ENCODE measurements at places on chromosomes 7 and 10. TPM values are rescaled to one million over a fixed set of nuclear protein-coding genes. Genes with fewer than 3 reads are reported as not detected.

ABLIM1 gene
- 1.5 TPM for total RNA-seq

GRCh38 chr7:124681946-124682345, 83.6 kb downstream of the GPR37 start:
- DNase-seq: no peak

DNA sequence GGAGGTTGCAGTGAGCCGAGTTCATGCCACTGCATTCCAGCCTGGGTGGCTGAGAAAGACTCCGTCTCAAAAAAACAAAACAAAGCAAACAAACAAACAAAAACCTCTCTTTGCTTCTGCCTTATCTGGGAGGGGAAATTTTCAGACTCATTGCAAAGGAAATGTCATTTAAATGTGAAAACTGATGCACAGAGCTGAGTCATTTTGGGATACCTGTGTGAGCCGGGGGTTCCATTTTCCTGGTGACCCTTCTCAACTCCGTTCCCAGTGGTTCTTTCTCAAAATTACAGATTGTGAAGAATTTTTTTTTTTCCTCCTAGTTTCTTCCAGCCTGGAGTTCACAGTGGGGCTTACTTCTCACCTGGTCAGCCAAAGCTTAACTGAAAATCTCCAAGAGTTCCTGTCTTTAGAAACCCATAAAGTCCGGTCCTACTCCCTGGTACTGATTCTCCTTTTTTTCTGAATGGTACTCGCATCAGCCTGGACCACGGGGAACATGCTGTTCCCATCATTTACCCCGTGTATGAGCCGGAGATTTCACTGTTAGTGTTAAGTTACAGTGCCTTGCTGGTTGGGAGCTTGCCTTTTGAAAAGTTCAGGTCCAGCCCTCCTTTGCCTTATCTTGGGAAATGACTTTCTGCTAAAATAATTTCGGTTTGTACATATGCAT, 56.9 kb downstream of the RBM20 start:
- no peak for DNase-seq

- no peak for DNase-seq
These were observed 378.5 kb upstream of the SEMA3C start for GRCh38 chr7:81297317-81297716.

GRCh38 chr7:100013328-100013676, 2.1 kb upstream of the ZKSCAN1 start:
- no peak for DNase-seq

- no peak for DNase-seq
These were observed 128.9 kb downstream of the VIPR2 start for GRCh38 chr7:159015454-159016410.

TFPI2 gene
- not detected for total RNA-seq

DNA sequence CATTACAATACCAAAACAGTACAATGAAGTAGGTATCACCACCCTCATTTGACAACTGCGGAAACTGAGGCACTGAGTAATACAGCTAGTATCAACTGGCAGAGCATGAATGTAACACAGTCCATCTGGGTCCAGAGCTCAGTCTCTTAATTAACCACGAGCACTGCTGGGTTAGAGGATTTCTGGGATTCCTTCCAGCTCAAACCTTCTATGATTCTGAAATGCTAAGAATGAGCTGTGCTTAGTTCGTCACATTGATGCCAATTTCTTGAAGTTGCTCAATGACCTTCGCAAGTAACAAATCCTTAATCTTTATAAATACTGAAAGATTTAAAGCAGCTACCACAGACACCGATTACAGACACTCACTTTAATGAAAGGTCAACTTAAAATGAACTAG, 62.5 kb downstream of the SGMS1 start:
- peak; percentile 74 for DNase-seq

DNA sequence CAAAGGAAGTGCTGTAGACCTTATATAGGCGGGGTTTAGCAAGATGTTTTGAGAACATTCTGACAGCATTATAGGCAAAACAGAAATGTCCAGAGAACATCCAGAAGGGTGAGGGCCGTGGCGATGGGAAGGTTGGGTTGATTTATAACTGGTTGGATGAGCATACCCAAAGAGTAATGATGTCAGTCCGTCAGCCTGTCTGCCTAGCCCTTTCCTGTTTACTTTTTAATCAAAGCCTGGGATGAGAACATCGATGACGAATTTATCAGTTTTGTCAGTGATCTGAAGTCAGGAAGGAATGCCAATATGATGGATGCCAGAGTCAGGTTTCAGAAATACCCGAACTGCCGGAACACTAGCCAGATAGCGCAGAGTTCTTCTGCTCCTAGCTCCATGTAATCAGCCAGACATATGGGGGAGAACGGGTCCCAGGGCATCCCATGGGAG, 33.8 kb upstream of the TRIM8 start:
- DNase-seq: no peak

DNA sequence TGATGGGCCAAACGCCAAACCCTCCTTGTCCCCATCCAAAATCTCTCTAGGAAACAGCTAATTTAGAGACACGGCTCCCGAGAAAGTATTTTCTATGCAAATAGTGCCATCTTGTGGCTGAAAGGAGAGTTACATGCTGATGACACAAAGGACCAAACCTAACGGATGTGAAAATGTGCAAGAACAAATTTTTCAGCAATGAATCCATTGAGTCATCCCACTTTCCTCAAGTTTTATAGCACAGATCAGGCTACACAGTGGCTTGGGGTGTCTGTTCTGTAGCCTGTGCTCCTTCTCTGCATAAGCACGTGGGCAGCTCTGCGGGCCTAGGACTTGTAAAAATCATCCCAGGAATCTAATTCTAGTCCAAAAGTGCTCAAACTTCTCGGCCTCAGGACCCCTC, 154.8 kb upstream of the PRR15 start:
- DNase-seq: peak; percentile 94

GRCh38 chr10:16195178-16195769, 241.5 kb upstream of the PTER start:
- DNase-seq: no peak

AKR1B15 gene
- total RNA-seq: not detected

HUS1 gene
- total RNA-seq: 7.5 TPM

GRCh38 chr10:97355571-97355975, 21.0 kb upstream of the FRAT2 start:
- peak; percentile 40 for DNase-seq

ZNF467 gene
- 9.8 TPM for total RNA-seq

DNA sequence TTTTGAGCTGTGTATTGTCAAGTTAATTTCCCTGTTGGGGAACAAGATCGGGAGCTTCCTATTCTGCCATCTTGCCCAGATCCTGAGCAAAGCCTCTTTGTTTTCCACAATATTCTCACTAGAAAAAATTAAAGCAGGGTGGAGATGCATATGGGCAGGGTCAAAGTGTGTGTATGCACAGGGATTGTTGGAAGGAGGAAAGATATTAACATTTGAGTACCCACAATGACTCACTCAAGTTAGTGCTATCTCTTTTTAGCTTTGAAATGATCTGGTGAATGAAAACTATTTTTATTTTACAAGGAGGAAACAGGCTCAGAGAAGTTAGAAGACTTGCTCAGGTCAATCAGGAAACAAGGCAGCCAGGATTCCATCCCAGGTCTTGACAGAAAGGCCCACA, 6.7 kb upstream of the BTBD16 start:
- DNase-seq: no peak

DNA sequence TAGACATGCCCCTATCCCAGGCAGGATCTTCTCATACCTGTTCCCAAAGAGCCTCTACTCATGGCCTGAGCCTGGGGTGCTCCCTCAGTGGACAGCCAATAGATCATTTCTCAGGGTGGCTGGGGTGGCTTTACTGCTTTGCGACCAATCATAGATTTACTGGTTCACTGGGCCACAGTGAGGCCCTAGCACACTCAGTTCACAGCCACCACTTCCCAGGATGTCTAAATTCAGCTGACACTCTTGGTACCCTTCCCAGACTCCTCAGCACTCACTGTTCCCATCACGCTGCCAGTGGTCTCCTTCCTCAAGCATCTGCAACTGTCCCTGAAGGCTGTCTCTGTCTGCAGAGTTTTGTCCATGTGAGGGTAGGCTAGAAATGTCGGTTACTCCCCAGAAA, 50.6 kb downstream of the ARHGAP22 start:
- DNase-seq: no peak

GRCh38 chr7:41637049-41637448, 65.8 kb downstream of the INHBA start:
- no peak for DNase-seq
